AG09309 (cell line): ENCODE measurements at places on chromosomes 13 and 19.

GRCh38 chr13:77554069-77554468 is 18.6 kb downstream of the SCEL start:
- no peak for DNase-seq

DNA sequence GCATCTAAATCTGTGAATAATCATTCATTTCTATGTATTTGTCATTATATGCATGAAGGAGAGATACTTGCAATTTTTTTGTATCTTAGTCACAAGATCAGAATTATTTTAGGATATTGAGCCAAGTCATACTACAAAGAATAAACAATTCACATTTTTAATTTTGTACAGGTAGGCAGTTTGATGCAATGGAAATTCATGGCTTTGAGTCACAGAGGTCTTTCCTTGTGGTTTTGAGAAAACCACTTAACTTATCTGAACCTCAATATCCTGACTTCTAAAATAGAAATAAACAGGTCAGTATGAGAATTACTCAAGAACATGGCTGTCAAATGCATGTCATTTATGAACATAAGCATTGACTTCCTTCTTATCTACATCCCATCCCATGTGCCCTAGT is 221.4 kb upstream of the SLC10A2 start:
- DNase-seq: no peak

DNA sequence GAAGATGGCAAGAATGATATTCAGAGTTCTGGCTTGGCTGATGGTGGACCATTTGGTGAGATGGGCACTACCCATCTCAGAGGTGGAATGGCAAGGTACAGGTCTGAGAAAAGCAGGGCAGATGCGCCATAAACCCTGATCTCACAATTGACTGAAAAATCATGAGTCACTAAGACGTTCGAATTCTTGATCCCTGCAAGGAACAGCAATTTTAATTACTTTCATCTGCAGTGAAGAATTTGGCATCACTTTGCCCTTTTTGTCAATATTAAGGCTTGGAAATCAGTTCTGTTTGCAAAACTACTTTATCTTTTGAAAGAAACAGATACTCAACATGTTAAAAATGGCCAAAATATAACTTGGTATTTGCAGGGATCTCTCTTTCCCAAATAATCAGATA is 38.1 kb downstream of the HTR2A start:
- no peak for DNase-seq

DNA sequence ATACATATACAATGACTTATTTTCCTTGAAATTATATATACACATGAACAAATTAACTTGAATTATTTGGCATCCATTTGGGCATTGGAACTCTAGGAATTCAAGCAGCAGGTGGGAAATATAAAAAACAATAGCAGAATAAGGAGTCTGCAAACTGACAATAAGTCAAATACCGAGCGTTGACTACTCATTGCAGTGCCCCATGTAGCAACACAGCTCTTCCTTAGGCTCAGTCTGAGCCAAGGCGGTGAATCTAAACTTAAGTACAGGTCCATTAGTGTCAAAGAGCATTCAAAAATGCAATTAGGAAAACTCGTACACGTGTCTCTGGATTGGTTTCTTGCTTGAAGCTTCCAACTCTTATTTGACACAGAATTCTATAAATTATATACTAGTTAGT is 462.5 kb upstream of the KLF12 start:
- no peak for DNase-seq

DNA sequence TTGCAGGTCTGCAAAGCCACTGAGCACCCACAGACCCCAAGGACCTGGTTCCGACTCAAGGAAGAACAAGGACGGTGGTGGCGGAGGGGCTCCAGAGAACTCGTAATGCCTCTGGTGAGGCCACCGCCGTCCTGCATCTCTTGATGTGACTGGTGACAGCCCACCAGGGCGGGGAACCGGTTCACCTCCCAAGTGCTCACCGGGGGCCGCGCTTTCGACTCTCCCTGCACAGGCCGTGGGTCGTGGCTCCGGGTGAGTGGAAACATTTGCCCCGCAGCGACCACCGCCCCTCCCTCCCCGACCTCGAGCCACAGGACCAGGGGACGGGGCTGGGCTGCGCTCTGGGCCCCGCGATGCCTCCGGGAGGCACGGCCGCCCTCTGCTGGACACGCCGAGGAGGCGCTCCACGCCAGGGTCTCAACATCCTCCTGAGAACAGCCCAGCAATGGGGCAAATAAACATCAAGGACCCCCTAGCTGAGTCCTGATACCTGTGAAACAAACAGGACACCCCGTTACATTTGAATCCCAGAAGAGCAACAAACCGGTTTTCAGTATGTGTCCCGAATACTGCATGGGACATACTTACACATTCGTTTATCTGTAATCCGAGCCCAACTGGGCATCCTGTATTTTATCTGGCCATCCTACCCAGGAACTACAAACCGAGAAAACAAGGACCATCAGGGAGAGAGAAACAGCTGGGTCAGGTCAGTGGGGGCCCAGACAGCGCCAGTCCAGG is 3.9 kb upstream of the PLPP2 start:
- no peak for DNase-seq

GRCh38 chr13:37123337-37123736 is 17.9 kb upstream of the CSNK1A1L start:
- no peak for DNase-seq
